ENCODE measurements at places on chromosomes 11 and 22.

- DNase-seq, result no peak
These were observed 11.3 kb downstream of the DERL3 start for GRCh38 chr22:23827351-23827995.

DNA sequence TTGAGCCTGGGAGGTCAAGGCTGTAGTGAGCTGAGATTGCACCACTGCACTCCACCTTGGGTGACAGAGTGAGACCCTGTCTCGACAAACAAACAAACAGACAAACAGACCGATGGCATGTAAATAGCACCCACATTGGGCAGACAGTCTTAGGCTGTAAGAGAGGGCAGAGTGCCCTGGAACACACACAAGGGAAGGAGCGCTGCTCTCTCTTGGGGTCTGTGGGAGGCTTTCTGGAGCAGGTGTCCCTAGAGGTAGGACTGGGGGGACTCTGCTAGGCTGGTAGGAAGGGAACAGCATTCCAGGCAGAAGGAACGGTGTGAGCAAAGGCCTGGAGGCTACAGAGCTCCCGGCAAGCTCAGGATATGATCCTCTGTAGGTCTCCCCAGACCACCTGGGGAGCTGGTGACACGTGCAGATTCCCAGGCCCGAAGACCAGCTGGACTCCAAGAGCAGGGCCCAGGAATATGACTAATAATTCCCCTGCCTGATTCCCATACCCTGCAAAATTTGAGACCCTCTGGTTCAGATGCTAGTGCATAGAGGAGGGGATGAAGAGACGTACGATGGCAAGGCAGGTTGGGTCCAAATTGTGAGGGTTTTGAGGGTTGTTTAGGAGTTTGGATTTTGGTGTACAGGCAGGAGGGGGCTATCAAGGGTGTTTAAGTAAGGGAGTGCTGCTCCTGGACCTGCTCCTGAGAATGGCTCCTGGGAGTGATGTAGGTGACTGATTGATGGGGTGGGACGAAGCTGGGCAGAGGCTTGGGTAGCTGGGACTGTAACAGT, 11.6 kb downstream of the SMIM38 start:
- no peak for DNase-seq

GRCh38 chr11:117476531-117477142, 149.0 kb downstream of the CEP164 start:
- no peak for DNase-seq

DNA sequence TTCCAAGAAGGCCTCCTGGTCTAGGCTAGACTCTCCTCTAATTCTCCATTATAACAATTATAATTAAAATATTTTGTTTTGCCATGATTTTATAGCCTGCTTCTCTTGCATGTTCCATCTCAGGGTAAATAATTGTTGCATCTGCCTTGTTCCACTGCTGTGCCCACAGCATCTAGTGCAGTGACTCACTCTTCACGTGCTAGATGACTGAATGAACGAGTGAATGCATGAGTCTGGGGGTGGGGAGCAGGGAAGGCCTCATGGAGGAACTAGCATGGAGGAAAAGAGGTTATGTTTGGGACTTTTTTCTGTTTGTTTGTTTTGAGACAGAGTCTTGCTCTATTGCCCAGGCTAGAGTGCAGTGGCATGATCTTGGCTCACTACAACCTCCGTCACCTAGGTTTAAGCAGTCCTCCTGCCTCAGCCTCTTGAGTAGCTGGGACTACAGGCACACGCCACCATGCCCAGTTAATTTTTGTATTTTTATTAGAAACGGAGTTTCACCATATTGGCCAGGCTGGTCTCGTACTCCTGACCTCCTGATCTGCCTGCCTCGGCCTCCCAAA, 5.2 kb upstream of the OAF start:
- DNase-seq, result no peak

DNA sequence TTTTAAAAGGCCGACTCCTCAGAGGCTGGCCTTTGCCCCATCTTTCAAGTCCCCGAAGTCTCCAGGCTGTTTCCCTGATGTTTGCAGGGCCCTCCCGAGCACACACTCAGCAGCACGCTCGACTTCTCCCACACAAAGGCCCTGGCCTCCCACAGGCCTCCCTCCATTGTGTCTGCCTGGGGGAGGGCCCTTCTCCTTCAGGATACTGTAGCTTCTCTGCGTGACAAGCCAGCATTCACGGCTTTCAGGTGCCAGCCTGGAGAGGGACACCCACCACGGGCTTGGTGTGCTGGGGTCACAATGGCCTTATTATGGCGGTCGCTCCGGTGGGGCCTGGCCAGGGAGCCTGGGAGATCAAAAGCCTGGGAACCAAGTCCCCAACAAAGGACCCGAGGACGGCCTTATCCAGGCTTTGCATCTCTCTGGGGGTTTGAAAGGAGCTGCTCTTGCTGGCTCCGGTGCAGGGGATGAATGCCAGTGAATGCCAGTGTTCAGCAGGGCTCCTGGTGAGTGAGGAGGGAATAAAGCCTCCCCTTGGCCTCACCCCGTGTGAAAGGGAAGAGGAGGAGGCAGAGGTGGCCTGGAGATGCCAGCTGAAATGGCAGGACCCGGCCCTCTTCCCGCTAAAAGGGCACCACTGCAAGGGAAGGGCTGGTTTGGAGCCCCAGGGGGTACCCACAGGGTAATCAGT, 55.0 kb downstream of the TRAF6 start:
- DNase-seq, result no peak

GRCh38 chr11:81104051-81104450, 1629.6 kb downstream of the FAM181B start:
- no peak for DNase-seq

DNA sequence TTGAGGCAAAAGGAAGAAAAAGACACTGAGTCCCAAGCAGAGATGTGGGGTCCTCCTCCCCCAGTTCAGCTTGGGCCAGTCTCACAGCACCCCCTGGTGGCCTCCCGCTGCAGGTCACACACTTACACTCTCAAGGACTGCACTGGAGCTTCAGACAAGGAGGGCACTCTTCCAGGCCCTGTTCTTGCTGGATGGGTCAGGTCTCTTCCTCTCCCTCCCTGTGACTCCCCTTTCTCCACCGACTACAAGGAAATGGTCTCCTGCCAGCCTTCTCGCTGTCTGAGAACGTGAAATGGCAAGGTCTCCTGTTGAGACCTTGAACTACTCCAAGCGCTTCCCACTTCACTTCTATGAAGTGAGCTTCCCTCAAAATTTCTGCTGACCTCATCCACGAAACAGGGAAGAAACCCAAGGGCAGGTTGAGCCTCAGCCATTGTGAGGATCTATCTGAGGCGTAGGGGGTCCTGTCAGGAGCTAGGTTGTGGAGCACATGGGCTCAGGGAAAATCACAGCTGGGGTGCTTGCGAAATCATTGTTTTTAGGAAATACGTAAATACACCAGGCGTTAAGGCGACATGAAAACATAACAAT, 11.2 kb upstream of the IGLL1 start:
- peak; percentile 2 for DNase-seq

DNA sequence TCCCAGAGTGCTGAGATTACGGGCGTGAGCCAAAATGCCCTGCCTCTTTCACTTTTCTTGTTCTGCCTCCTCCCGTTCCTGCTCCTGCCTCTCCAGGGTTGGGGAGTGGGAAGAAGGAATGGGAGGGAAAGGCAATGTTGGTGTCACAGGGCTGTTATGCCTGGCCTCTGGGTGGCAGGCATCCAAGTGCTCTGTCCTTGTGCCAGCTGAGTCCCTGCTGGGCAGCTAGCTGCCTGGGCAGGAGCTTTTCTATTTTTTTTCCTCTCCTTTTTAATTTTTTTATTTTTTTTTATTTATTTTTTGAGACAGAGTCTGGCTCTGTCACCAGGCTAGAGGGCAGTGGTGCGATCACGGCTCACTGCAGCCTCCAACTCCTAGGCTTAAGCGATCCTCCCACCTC, 4.1 kb upstream of the SAC3D1 start:
- DNase-seq, result no peak

DNA sequence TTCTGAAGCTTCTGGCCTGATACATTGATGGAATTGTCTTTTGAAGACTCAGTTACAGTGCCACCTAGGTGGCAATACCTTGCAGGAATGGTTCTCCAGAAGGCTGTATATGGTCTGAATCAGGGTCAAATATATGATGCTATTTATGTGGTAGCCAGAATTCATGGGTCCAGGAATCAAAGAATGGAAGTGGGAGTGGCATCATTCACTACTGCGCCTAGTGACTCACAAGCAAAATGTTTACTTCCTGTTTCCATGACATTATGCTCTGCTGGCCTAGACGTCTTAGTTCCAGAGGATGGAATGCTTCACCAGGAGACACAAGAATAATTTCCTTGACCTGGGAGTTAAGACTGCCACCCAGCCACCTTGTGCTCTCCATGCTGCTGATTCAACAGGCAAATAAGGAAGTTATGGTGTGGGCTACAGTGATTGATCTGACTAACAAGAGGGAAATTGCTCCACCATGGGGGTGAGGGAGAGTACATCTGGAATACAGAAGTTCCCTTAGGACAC, 491.8 kb downstream of the ETS1 start:
- DNase-seq, result peak; percentile 70

All from HS-5 (cell line).